Activated CD4-positive, alpha-beta T cell treated with anti-CD3 and anti-CD28 coated beads, Interleukin-2, amount 10 ng/mL, durations not matched to agents 7 days and 5 days (primary cell): ENCODE measurements at places on chromosomes 6 and 20. TPM values are rescaled to one million over a fixed set of nuclear protein-coding genes. Genes with fewer than 3 reads are reported as not detected.

The COL20A1 gene
- not detected for total RNA-seq

The CLIC5 gene
- 3.8 TPM for total RNA-seq

The CYP39A1 gene
- not detected for total RNA-seq

The DZANK1 gene
- total RNA-seq, result 1.7 TPM

The C4B gene
- total RNA-seq, result 2.0 TPM

The SCRT2 gene
- total RNA-seq, result not detected

The PPP1R16B gene
- 63.6 TPM for total RNA-seq

The BTNL2 gene
- total RNA-seq, result not detected

The EPPIN gene
- total RNA-seq, result not detected

The ZNF76 gene
- 42.4 TPM for total RNA-seq

The ADGRB3 gene
- total RNA-seq, result not detected

The HLA-F gene
- total RNA-seq, result 372 TPM

DNA sequence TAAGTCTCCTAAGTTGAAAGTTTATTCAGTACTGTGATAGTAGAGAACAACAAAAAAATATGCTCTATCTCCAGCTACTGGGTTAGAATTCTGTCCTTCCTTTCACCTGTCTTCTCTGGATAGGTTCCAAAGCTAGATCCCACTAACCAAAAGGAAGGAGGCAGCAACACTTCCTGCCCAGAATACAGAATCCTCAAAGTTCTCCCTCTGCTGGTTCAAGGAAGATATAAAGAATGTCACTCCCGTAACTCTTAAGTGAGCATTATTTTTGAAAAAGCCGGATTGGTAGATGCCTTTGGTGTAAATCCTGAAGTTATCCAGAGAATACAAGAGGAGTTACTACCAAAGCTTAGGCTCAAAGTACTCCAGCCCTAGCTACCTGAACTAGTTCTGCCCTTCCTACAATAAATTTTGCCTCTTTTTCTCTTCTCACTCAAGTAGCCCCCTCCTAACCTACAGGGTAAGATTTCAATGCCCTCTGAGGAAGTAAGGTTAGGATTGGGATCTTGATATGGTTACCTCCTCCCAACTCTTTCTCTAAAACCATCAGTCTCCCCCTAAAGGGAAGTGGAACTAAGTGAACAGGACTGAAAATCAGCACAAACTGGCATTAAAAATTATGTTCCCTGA lies 26.0 kb upstream of the CRIP3 start:
- DNase-seq, result no peak

DNA sequence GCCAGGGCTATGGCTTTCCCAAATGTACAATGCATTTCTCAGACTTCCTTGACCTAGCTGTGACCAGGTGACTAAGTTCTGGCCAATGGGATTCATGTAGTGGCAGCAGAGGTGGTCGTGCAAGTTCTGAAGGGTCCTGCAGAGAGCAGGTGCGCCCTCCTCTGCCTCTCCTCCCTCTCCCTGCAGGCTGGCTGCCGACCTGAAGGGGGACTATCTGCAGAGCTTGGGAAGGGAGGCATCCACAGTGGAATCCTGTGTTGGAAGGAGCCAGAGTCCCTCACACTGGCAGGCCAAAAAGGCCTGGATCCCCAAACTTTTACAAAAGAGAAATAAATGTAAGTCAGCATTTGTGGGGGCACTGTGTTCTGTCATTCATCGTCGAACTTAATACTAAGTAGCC lies 66.6 kb downstream of the CDH26 start:
- DNase-seq, result no peak

- peak; percentile 25 for DNase-seq
These were observed 53.7 kb downstream of the JARID2 start for GRCh38 chr6:15299430-15300131.

- DNase-seq, result no peak
These were observed 150.3 kb upstream of the PREP start for GRCh38 chr6:105553171-105553570.

DNA sequence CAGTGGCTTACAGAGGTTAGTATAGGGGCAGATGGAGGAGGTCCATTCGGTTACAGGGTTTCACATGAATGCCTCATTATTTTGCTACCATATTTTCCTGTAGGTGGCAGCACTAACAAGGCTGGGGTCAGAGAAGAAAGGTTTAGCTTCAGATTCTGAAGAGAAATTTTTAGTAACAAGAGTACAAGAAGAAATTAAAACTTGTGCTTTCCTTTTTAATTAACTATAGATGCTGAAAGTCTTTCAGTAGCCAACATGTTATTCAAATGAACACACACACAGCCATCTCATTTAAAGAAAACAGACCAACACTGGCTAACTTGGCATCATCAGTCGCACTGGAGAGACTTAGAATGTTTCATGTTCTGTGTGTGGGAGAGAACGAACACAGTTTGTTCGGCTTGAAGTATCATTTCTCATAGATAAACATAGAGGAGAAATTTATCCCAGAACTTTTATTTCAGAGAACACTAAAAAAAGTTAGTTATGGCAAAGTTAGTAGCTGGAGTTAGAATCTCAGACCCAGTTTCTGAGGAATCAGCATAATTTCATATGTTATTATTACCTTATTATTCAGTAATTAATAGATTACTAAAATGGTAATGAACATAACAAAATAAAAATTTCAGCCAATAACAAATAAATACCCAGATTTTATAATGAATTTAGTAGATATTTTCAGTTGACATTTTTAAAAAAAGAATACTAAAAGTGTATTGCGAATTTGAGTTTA lies 314.0 kb upstream of the RSPO3 start:
- DNase-seq, result peak; percentile 17

DNA sequence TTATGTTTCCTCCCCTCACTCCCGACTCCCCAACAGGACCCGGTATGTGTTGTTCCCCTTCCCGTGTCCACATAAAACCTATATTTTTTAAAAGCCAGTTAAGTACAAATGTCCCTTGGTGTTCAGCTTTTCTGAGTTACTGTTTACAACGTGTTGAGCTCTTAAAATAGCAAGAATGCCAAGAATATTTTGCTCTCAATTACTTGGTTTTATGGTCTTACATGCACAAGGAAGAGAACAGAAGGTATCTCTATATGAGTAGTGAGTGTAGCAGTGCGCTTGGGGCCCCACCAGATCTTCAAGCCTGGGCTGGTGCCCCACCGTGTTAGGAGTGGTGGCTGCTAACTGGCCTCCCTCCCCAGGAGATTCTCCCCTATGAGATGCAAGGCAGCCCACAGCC lies 75.3 kb downstream of the RIN2 start:
- DNase-seq, result no peak

DNA sequence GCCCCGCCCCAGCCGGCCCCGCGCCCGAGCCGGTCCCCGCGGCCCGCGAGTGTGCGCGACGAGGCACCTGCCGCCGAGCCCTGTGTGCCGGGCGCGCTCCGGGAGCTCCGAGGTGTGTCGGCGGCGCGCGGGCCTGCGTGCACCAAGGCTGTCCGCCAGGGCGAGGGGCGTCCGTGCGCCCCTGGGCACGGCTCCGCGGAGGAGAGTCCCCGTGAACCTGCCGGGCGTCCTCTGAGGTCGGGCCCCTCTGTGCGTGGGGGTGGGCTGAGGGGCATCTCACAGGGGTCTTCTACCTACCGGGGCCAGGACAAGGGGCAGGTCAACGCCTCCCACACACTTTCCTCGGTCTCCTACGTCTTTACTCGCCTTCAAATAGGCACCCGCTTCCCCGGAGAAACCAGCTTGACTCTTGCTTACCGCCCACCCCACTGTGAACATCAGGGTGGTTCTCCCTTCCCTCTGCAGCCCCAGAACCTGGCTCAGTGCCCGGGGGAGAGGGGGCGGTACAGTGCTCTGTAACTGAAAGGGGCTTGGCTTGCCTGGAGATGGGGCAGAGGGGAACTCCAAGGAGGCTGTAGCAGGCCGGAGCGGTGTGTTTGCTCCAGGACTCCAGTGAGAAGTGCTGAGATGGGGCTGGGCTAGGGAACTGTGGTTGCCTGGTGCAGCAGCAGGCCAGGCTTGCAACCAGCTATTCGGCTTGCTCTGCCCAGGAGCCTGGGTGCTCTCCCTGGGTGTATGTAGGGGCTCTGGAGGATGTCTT lies at the start of gene SAMD10:
TSS of gene SAMD10 (minus strand) at position 86 of the 760 bp plus-strand sequence. CDS start 175 bp downstream, outside the sequence.
- DNase-seq, result peak; percentile 56

DNA sequence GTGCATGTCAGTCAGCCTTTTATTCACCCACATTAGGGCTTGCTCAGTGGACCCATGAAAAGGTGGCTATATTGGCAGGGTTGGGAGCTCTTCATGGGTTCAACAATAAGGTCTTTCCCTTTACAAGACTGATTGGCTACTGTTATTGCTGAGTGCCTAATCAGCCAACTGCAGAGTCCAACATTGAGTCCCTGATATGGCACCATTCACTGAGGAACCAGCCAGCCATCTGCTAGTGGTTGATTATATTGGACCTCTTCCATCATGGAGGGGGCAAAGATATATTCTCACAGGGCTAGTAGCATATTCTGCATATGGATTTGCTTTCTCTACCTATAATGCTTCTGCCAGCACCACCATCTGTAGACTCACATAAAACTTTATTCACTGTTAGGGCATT lies 69.9 kb downstream of the CDKAL1 start:
- DNase-seq, result no peak

- DNase-seq, result no peak
These were observed 29.1 kb upstream of the LMBRD1 start for GRCh38 chr6:69825904-69826303.

- DNase-seq, result no peak
These were observed 503.1 kb downstream of the ADGRB3 start for GRCh38 chr6:69138148-69138547.

- no peak for DNase-seq
These were observed 377.1 kb downstream of the BTBD9 start for GRCh38 chr6:38262609-38263008.

DNA sequence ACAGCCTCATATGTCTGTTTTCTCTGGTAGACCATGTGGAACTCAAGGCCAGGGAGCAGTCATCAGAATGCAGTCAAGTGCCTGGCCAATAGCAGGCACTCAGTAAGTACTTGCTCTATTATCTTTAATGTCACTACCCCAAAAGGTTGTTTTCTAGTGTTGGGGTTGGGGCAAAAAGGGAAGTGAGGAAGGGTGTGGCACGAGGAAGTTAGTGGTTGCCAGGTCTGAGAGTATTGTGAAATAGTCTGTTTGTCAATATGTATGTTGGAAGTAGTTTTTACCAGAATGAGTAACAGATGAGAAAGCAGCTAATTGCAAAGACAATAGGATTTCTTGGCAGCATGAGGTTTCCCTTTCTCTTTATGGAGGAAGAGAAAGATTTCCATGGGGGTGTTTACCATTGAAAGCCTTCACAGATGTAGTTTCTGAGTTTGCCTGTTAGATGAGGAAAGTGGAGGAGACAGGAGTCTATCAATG lies 59.5 kb upstream of the ARMH2 start:
- peak; percentile 69 for DNase-seq

- no peak for DNase-seq
These were observed 221.9 kb downstream of the ADGRG6 start for GRCh38 chr6:142523515-142524375.

DNA sequence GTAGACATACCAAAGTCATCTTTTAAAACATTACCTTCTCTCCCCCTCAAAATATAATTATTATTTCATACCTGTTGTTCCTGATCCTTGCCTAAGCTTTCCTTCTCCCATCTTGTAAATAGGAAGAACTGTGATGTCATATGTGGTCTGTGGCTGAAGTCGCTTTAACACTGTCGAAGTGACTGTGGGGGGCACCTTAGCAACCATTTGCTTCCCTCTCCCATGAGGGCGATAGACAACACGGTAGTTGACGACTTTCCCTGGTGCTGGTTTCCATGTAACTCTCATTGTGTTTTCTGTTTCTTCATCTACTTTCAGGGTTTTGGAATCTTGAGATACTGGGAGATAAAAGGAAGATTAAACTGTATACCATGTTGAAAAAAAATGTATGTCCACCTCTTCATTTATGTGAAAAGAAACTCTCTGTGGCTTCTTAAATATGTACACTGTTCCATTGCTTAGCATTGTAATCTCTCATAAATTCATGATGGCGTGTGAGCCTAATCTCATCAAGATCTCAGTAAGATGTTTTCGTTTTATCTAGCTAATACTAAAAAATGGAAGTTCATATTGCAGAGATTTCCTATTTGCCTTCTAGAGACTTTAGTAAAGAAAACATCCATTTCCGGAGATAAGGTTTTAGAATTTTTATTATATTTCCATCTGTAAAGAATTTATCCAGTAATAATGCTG lies 49.5 kb downstream of the COL12A1 start:
- DNase-seq, result no peak

DNA sequence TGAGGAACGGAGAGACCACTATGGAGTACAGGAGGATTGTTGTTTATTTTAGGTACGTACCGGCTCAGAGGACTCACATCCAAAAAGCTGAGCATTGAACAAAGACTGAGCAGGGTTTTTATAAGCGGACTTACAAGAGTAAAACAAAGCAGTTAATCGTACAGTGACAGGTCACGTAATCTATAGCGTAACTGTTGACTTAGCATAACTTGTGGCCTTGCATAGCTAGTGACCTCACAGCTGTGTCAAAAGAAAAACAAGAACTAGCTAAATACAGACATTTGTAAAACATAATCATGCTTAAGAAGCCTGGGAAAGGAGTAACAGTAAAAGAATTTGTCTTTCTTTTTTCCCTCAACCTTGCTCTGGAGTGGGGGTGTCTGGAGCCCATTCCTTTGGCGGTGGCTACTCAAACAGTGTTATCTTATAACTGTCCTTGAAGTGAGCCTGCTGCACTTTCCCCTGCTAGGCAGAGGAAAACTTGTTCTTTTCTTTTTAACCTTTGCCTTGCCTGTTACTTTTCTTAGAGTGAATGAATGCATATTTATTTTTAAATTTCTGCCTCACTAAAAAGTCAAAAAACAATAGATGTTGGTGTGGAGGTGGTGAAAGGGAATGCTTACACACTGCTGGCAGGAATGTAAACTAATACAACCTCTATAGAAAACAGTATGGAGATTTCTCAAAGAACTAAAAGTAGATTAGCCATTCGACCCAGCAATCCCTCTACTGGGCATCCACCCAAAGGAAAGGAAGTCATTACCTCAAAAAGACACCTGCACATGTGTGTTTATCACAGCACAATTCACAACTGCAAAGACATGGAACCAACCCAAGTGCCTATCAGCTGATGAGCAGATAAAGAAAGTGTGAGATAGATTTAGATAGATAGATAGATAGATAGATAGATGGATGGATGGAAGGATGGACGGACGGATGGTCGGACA lies 109.0 kb downstream of the TAF4 start:
- no peak for DNase-seq

DNA sequence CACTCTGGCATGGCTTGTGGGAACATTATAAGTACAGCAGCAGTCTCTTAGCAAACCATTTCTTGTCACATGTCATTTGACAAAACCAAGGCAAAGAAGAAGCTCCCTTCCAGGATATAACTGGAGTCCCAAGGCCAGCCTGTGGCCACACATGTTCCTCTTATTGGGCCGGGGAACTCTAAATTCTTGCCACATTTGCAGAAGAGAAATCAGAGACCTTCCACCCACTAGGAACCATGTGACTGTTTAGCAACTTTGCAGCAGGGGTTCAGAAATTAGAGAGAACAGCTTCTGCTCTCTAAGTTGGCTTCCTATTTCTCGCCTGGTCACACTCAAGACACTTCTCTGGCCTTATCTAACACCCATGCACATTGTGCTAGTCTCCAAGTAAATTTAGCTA lies 20.4 kb upstream of the MEP1A start:
- no peak for DNase-seq

- no peak for DNase-seq
These were observed 481.4 kb downstream of the MAFB start for GRCh38 chr20:40207655-40208054.
